ENCODE measurements at places on chromosomes 6 and 20.
A peak's percentile ranks its signal among the peaks of the same experiment; 100 is the strongest.

- DNase-seq = no peak
Observed at GRCh38 chr20:34375977-34376430, 12.9 kb downstream of the ITCH start.

DNA sequence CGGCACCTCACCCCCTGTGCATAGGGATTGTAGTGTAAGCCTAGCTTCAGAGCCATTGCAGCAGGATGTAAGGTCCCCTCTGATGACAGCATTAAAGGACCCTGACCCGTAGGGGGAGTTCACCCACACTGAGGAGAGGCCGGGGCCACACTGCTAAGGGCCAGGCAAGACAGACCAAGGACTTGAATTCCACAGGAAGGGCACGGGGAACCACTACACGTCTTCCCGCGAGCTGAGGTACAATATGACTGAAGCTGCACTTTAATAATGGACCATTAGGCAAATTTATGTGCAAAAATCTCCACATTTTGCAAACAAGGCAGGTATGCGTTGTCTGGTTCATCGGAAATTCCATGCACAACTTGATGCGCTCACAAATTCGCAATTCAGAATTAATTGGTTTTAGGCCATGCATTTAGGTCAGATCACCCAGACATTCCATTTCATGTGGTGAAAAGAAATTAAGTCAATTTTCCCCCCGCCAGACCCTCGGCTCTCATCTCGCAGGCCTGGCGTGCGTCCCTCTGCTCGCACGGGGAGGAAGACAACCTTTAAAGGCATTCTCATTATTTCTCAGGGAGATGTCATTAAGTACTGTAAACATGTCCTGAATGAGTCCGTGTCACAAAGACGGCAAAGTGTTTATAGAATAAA lies 111.8 kb downstream of the FOXA2 start:
- DNase-seq = no peak

DNA sequence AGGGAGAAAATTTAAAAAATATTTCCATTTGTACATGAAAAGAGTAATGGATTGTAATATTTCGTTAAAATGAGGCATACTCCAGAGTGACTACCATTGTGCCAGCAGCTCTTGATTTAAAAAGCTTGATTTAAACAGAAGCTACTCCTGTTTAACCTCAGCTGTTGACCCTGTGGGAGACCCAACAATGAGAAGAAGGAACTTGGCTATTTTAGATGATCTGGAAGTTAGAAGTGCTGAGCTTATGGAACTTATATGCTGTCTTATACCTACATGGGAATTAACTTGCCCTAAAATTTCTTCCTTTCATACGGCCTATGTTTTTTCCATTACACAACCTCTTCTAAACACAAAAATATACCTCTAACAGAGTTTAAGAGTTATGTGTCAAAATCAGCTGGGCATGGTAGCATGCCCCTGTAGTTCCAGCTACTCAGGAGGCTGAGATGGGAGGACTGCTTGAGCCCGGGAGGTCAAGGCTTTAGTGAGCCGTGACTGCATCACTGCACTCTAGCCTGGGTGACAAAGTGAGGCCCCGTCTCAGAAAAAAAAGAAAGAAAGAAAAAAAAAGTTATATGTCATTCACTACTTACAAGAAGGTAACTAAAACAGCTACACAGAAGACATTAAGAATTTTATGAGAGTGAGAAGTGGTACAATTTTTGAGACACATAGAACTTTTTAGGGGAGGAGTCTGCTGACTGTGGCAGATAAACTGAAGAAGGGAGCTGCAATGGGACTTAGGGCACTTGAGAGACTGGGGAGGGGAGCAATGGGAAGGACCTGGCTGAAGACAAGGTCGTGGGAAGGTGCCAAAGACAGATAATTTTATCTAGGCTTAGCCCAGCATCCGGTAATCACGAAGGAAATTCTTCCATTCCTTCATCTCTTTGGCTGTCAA lies 139.9 kb downstream of the MYB start:
- DNase-seq = no peak

- no peak for DNase-seq
Observed at GRCh38 chr6:29567991-29568390, 8.5 kb upstream of the UBD start.

- no peak for DNase-seq
Observed at GRCh38 chr6:44116641-44117382, 10.4 kb downstream of the MRPL14 start.

DNA sequence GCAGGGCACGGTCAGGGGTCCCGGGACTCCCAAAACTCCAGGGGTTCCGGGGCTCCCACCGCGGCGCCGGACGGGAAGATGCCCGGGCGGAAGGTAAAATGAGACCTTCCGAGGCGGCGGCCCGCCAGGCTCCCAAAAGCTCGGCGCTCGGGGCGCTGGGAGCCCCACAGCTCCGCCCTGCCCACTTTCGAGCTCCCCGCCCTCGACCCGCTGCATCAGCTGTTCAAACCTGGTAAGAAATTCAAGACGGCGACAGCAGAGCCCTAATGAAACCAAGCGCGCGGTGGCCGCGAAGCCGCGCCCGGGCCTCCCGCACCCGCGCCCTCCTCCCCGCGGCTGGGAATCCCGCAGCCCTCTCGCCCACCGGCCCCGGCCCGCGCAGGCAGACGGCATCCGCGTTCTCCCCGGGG lies 369 bp downstream of the SLC4A11 start:
- DNase-seq = no peak

DNA sequence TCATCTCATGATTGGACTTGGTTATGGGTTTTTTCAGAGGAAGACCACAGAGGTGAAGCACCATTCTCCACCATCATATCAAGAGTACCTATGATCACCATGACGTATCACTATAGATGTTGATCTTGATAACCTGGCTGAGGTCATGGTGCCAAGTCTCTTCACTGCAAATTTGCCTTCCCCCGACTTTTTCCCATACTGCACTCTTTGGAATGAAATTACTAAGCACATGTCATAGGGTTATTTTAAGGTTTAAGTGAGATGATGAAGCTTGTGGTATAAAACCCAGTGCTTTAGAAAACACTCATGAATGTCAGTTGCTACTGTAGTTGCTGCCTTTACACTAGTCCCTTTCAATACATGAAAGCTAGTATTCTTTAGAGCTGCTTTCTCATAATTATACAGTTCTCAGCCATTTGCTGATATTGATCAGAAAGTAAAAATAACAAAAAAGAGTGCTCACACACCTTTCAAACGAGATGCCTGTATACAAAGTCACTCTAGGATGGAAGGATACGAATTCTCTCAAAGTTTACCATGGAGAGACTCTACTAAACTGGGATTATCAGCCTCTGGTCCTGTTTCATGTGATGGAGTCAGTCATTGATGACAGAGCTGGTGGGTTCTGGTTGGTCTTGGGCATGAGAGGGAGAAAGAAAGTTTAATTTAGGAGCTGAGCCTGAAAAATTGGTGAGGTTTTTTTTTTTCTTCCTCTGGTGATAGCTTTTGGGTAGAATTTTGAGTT lies 228.1 kb downstream of the PRL start:
- DNase-seq = no peak

- DNase-seq = no peak
Observed at GRCh38 chr6:36999061-36999750, 6.2 kb upstream of the FGD2 start.

- no peak for DNase-seq
Observed at GRCh38 chr20:50821257-50821921, 26.5 kb downstream of the BCAS4 start.

GRCh38 chr6:36914227-36914794 lies 28.6 kb downstream of the C6orf89 start:
- DNase-seq = peak; percentile 48

DNA sequence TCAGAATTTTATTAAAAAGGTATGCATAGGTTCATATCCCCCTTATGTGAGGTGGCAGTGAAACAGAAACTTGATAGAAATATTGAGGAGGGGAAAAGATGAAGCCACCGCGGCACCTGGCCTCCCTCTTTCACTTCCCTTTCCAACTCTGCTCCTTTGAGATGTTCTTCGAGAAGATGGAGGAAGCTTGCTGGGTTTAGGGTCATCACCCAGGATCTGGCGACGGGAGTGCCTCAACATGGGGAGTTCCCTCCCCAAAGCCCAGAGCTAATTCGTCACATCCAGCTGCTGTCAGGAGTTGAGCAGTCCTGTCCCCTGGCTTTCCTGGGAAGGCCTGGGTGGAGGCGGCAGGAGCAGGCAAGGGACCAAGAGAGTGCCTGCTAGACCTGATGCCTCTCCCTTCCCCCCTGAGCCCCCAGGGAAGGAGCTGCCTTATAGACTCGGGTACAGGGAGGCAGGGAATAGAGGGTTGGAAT lies 29.1 kb downstream of the RREB1 start:
- no peak for DNase-seq

- DNase-seq = no peak
Observed at GRCh38 chr20:1215386-1216170, 10.3 kb upstream of the RAD21L1 start.

DNA sequence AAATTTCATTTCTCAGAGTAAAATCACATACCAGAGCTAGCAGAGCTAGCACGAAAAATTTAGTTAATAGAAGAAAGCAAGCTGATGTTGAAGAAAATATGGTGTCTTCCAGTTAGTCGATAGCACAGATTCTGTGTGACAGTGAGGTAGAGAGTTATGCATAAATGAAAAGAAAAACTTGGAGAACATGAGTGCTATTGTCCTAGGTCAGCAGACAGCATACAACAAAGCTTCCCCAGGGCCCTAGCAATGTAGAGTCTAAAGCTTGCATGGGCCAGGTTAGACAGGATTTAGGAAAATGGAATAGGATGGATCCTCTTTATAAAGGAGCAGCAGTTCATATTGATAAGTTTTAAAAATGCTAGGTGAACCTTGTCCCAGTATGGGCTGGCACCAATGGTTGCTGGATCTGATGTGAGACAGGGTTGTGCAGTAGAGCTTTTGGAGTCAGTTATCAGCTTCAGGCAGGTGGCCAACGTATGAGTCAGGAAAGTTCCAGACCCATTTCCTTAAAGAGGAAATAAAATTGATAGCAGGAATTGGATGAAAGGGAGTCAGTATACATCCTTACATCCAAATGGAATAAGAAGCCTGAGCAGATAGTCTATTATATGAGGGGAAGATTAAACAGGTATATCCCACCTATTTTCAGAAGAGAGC lies 277.2 kb downstream of the FRK start:
- no peak for DNase-seq

- no peak for DNase-seq
Observed at GRCh38 chr20:23152902-23153301, 66.8 kb upstream of the CD93 start.

DNA sequence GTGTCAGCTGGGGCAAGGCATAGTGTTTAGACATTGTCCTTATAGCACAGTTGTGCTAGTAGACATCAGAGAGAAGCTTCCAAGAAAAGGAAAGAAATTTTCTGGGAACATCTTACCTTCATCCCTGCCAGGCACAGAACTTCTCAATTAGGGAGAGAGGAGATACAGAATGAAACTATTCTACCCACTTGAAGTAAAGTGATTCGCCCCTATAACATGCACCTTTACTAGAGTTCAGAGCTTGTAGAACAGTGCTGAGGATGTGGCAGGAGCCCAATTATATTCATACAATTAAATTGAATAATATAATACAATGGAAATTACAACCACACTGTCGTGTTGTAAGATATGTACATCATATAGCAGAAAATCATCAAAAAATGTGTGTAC lies 1063.9 kb upstream of the CITED2 start:
- no peak for DNase-seq

DNA sequence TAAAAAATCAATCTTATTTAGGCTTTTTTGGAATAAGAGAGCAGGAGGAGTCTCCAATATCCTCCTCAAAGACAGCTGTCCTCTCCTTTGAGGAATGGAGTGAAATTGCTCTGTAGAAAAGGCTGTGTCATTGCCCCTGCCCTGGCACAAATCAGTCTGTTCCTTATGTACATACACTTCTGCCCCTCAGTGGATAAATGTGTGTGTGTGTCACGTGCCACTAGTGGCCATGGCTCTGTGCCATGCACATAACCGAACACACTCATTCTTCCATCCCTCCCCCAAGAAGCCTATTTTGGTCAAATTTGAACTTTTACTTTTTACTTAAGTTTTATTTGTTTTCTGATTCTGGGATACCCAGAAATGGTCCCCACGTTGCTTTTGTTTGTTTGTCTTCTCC lies 49.2 kb downstream of the ANKS1A start:
- DNase-seq = no peak

GRCh38 chr6:43774776-43775534 lies 4.9 kb downstream of the VEGFA start:
- no peak for DNase-seq

- DNase-seq = no peak
Observed at GRCh38 chr6:7256785-7257184, 56.2 kb downstream of the SSR1 start.

DNA sequence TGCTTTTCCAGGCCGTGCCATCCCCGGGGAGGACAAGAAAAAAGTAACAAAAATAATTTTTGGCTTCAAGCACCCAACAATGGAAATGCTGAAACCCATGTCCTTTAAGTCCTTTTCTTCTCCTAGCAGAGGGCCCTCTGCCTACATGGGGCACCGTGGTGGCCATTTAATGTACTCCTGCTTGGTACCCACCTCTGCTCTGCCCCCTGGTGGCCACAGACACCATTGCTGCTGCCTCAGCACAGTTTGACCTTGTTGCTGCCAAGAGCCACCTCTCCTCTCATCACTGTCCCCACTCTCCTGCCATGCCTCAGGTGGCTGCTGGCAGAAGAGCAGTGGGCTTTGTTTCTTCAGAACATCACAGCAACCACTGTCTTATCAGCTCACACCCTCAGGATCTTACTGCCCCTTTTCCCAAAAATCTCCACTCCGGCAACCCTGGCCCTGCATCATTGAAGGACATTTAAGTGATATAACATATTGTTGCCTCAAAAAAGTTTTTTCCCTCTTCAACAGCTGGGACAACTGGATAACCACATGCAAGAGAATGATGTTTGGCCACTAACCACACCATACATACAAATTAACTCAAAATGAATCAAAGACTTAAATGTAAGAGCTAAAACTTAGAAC lies 12.9 kb upstream of the ARMC2 start:
- DNase-seq = peak; percentile 38

DNA sequence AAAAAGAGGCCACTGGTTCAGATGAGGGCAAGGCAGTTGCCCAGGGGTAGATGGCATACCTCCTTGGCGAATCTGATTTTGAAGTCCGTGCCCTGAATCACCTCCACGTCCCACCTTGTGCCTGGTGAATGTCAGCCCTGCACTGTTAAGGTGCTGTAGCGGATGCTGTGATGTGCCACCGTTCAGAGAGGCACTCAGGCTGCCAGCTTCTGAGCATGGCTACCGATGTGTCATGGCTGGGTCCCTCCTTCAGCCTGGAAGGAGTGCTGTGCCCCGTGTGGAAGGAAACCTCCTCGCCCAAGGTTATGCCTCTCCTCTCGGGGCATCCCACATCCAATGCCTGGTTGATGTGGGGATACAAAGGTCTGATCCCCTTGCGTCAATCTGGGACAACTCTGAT lies 43.6 kb downstream of the UST start:
- no peak for DNase-seq

All from iPS DF 19.7 (cell line).